Body of pancreas (tissue), 4 donors: ENCODE measurements at places on chromosomes 4 and X. TPM values are rescaled to one million over a fixed set of nuclear protein-coding genes. Genes with fewer than 3 reads are reported as not detected.
A peak's percentile ranks its signal among the peaks of the same experiment; 100 is the strongest.

The GK2 gene
- total RNA-seq, result not detected

The UGT2B7 gene
- total RNA-seq, result 7.3 TPM

The BANK1 gene
- 2.0 TPM for total RNA-seq

The UGT2A3 gene
- 39.4 TPM for total RNA-seq

The SPANXN3 gene
- total RNA-seq, result not detected

GRCh38 chrX:2401201-2401589 is 99.6 kb downstream of the DHRSX start:
- DNase-seq, result no peak
- peaks cover 5% of the 10 kb centered on the region for H3K4me1 ChIP-seq
- no peaks in the 10 kb centered on the region for H3K36me3 ChIP-seq

DNA sequence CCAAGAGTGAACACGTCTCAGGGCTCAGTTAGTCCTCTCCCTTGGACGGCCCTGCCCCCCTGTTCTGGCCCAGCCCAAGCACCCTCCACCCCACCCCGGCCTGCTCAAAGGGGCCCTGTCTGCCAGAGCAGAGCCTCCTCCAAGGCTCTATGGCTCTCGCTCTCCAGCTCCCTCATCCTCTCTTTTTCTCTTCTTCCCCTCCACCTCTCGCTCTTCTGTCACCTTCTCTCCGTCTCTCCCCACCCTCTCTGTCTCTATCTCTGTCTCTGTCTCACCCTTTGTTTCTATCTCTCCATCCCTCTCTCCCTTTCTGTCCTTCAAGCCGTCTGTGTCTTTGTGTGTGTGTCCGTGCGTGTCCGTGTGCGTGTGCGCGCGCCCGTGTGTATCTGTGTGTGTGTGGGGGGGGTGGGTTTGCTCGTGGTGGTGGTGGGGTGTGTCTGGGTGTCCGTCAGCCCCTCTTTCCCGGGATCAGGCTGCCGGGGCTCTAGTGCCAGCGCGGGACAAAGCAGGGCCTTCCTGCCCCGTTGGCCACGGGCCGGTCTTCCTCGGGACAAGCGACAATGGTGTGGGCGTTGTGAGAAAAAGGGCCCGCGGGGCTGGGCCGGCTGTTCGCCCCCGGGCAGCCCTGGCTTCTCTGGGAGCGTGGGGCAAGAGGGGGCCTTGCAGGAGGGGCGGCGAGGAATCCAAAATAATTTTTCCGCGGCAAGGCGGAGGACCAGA is 8.7 kb downstream of the FRG2 start:
- peaks cover 33% of the 10 kb centered on the region for H3K27me3 ChIP-seq
- DNase-seq, result no peak
- no peaks in the 10 kb centered on the region for H3K36me3 ChIP-seq
- no peak overlapping the region for H3K4me3 ChIP-seq

GRCh38 chrX:13923845-13924244 is 105.8 kb downstream of the GEMIN8 start:
- DNase-seq, result peak; percentile 30
- no peak overlapping the region for H3K4me3 ChIP-seq
- H3K36me3 ChIP-seq, result no peaks in the 10 kb centered on the region
- H3K4me1 ChIP-seq, result no peaks in the 10 kb centered on the region
- H3K27ac ChIP-seq, result no peak overlapping the region

- no peak overlapping the region for H3K4me3 ChIP-seq
- no peaks in the 10 kb centered on the region for H3K4me1 ChIP-seq
- peaks cover 15% of the 10 kb centered on the region for H3K36me3 ChIP-seq
- no peak overlapping the region for H3K27ac ChIP-seq
- no peaks in the 10 kb centered on the region for H3K27me3 ChIP-seq
Observed at GRCh38 chr4:24533364-24533763, 51.0 kb downstream of the DHX15 start.

DNA sequence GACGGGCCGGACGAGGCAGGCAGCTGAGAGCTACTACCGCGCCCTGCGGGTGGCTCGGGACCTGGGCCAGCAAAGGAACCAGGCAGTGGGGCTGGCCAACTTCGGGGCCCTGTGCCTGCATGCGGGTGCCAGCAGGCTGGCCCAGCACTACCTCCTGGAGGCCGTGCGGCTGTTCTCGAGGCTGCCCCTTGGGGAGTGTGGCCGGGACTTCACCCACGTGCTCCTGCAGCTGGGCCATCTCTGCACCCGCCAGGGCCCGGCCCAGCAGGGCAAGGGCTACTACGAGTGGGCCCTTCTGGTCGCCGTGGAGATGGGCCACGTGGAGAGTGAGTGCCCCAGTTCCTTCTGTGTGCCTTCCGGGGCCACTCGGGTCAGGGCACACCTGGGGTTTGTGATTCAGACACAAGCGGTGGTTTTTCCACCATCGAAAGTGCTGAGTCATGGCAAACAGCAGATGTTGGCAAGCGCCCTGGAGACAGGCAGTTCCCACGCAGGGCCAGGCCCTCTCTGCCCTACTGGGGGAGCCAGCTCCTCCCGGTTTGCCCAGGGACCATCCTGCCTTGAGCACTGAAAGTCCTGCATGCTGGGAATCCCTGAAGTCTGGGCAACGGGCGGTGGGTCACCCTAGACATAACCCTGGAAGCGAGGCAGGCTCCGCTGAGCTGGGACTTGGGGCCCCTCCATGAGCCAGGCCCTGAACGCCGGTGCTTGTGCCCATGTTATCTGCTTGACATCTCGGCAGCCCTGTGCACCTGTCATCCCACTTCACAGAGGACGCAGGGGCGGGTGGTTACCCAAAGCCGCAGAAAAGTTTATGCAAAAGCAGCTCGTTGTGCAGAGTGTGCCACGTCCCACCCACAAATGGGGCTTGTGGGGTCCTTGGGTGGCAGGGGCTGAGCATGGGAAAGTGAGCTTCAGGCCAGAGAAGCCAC is 29.5 kb downstream of the SH3TC1 start:
- peak; percentile 95 for DNase-seq
- no peaks in the 10 kb centered on the region for H3K36me3 ChIP-seq
- H3K27ac ChIP-seq, result peak overlapping the region; percentile 57
- peaks cover 26% of the 10 kb centered on the region for H3K4me1 ChIP-seq

DNA sequence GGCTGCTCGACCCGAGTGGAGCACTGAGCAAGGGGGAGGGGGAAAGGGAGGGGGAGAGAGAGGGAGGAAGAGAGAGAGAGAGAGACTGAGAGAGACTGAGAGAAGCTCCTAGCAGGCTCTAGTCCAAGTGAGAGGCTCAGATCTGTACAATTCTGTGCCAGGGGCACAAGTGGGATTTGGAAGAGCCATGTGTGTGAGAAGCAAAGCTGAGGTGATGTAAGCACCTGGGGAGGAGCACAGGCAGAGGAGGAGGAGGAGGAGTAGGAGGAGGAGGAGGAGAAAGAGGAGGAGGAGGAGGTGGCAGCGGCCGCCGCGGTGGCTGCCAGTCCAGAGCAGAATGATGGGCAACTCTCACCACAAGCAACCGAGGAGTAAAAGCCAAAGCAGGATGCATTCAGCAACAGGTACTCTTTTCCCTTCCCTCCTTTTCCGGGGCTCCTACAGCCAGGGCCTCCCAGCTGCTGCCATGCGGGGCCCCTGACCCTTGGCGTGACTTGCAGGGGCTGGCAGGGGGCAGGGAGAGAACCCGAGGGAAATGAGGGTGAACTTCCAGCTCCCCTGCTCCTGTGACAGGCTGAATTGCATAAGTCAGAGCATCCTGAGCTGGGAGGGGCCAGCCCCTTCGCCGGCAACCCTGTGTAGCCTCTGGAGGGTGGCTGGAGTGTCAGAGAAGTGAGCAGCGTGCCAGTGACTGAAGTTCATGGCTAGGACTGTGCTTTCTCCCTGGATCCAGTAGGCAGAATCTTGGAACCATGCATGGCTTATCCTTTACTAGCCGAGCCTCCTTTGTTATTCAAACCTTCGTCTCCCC is 62.2 kb downstream of the RTL5 start:
- no peaks in the 10 kb centered on the region for H3K36me3 ChIP-seq
- no peak overlapping the region for H3K27ac ChIP-seq
- no peak overlapping the region for H3K4me3 ChIP-seq
- no peaks in the 10 kb centered on the region for H3K27me3 ChIP-seq
- H3K4me1 ChIP-seq, result peaks cover 14% of the 10 kb centered on the region
- no peak for DNase-seq

DNA sequence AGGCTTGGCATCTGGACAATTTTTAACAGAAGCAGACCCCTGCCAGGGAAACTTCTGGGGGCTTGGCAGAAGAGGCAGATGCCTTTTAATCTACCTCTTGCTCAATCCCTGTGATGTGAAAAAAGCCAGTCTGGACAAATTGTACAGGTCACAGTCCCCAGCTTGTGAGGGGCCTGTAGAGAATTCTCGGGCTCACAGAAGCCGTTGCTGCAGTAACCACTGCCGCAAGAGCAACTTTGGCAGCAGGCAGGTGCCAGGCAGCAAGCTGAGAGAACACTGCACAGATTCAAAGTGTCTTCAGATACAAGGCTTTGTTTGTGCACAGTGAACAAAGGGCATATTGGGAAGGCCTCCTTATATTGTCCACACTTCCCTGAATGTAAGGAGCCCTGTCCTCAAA is 11.7 kb downstream of the GPKOW start:
- no peak overlapping the region for H3K27ac ChIP-seq
- peaks cover 2% of the 10 kb centered on the region for H3K36me3 ChIP-seq
- no peak overlapping the region for H3K4me3 ChIP-seq
